Stimulated activated CD4-positive, alpha-beta T cell treated with anti-CD3 and anti-CD28 coated beads, Interleukin-15, amount 100 ng/mL, for 1 hour (primary cell): ENCODE measurements at places on chromosomes 7 and 10.

DNA sequence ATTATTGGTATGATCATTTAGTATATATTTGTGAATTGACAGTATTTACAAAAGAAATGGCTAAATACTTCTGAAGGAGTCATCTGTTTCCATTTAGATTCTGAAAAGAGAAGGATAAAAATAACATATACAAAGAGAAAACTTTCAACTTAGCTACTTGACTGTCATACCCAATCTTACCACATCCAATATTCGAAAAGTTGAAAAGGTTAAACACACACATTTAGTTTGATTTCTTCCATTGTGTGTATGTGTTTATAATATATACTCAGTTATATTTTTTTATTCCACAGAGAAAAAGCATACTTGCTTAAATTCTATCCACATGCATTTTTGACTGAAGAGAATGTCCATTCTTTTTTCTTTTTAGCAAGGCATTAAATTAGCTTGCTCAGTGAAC, 470.7 kb downstream of the TFEC start:
- no peak for DNase-seq

- DNase-seq, result no peak
These were observed 293.7 kb downstream of the FZD1 start for GRCh38 chr7:91557789-91558404.

GRCh38 chr7:152865011-152865410, 105.5 kb downstream of the ACTR3B start:
- no peak for DNase-seq

DNA sequence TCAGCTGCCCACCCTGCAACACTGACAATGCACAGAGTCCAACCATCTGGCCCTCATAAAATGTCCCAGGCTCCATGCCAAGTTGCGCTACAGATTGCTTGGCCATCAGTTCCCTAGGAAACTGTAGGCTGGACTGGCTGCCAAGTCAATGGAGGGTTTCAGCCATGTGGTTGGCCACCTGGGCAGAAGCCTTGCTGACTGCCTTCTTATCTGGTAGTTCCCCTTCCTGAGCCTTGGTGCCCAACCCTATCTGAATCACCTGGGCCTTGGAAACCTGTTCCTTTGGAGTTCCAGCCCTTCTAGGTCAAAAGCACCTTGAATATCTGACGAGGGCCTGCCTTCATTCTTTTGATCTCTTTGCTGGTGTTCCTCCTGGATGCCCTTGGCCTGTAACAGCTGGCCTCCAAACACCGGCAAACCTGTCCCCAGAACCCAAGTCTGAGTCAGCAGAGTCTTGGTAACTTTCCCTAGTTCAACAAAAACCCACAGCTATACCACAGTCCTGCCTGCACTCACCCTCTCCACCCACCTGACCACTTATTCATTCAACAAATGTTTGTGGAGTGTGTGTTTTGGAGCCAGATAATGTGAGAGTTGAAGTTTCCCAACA, 37.4 kb upstream of the KDM7A start:
- DNase-seq, result no peak

DNA sequence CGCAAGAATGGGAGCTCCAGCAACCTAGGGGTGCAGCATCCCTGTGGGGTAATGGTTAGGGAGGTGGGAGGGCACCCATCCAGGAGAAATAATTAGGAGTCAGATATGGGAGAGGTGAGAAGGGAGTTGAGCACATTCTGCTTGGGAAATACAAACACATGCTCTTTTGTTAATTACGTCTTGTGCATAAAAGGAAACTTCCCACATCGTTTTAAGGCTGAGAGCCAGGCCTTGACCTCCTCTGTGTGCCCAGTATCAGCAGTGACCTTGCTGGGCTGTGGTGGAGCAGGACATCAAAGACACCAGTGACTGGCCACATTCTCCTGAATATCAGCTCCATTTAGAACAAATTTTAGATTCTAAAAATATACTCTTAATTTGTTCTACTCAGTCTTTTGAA, 22.6 kb downstream of the AKR1C4 start:
- DNase-seq, result no peak

- no peak for DNase-seq
These were observed 51.4 kb upstream of the DNAJC1 start for GRCh38 chr10:22054961-22055360.

DNA sequence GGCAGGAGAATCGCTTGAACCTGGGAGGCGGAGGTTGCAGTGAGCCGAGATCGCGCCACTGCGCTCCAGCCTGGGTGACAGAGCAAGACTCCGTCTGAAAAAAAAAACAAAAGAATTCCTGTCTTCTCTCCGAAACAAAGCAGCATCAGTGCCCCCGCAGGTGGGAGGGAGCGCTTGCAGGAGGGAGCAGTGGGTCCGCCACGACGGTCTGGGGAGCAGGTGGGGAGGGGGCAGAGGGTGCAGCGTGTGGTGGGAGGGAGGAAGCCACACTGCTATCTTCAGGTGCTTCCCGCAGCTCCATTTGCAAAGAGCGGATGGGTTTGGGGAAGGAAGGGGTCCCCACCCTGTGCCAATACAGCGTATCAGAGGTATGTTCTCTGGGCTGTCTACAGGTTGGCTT, 31.7 kb downstream of the LIMK1 start:
- DNase-seq, result no peak

DNA sequence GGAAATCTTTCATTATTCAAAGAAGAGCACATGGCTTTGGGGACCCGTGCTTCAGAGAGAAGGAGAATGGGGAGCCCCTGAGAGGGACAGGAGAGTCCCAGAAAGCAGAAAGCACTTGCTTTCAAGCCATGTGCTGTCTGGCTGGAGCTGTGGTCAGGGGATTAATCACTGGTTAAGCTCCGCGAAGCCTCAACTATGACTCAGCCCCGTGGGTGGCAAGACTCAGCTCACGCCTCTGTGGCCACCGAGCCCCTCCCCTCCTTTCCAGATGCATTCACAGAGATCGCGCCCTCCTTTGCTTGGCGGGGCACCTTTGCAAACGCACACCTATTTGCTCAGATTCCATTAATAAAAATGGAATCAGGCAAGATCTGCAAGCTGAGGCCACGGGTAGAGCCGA, 202.9 kb upstream of the TCERG1L start:
- no peak for DNase-seq

GRCh38 chr7:116271161-116271913, 61.0 kb downstream of the TES start:
- DNase-seq, result no peak

GRCh38 chr7:82331234-82331633, 112.3 kb downstream of the CACNA2D1 start:
- DNase-seq, result no peak

GRCh38 chr7:158750702-158751101, 46.1 kb upstream of the NCAPG2 start:
- no peak for DNase-seq

GRCh38 chr10:110868981-110869380, 2.7 kb upstream of the PDCD4 start:
- no peak for DNase-seq
